ENCODE measurements at places on chromosomes 1 and 21.

GRCh38 chr1:19582318-19582717 lies 61.8 kb upstream of the NBL1 start:
- DNase-seq: no peak

DNA sequence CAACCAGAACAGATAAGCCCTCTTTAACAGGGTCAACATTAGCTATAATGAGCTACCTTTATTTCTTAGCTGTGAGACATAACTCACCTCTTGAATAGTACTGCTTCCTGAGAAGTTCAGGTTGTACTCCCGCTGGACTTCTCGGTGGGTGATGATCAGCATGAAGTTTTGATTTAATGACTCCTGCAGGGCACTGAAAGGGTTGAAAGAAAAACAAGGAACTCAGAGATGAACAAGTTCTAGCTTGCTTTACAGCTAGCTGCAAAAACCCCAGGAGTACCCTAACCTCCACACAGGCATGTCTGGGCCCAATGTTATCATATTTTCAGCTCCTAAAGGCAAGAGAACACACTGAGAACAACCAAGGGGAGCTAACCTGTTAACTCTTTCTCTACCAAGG lies 254.4 kb downstream of the FAF1 start:
- DNase-seq: no peak

- no peak for DNase-seq
Observed at GRCh38 chr21:32320726-32321125, 22.1 kb downstream of the MRAP start.

- peak; percentile 60 for DNase-seq
Observed at GRCh38 chr1:9825093-9826074, 1.6 kb upstream of the CLSTN1 start.

DNA sequence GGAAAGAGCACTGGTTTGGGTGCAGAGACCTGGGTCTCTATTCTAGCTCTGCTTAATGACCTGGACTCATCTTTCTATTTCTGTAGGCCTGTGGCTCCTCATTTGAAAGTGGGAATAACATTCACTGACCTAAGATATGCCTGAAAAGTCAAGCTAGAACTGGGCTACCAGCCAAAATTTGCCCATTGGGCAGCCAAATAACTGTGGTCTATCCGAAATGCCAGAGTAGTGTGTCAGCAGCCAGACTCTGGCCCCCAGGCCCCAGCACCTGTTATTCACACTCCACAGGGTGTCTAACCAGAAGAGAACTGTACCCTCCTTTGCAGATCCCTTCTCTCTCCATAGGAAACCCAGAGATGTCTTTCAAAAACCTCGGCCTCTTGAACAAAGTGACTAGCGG lies 12.6 kb downstream of the DAB1 start:
- no peak for DNase-seq

DNA sequence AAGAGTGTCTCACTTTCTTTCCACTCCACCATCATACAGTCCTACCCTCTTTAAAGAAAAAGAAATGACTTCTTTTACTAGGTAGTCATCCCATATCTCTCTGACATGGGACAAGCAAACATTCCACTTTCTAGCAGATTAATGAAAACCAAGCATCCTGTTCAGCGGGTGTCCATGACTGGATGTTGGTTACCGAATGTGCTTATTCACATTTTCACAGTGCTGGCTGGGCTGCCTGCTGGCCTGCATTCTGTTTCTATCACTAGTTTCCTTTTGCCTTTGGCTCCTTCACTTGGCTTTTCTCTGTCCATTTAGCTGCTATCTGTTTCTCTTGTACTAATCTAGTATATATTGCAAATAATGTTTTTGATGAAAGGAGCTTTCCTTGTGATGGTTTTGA lies 598.4 kb downstream of the RWDD3 start:
- DNase-seq: no peak

DNA sequence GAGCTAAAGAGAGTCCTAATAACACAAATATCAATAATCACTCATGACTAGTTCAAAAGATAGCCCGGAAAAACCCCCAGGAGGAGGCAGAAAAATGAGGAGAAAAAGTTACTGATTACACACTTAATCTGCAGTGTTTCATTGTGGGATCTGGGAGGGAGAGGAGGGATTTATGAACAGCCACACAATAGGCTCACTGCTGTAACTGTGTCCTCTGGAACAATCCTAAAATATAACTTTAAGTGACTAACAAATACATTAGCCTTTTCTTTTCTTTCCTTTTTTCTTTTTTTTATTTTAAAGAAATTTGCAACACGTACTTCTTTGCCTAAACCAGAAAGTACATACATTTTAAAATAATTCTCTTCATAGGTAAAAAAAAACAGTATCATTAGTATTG lies 106.3 kb upstream of the LBR start:
- DNase-seq: no peak
